ENCODE measurements at places on chromosomes 7 and 10. TPM values are rescaled to one million over a fixed set of nuclear protein-coding genes. Genes with fewer than 3 reads are reported as not detected.

The ASAH2 gene
- total RNA-seq, result 0.46 TPM

GRCh38 chr10:5447611-5448071, 35.3 kb downstream of the NET1 start:
- DNase-seq, result no peak

The RAPGEF5 gene
- total RNA-seq, result 106 TPM

GRCh38 chr10:87670586-87670985, 10.9 kb downstream of the PAPSS2 start:
- no peak for DNase-seq

DNA sequence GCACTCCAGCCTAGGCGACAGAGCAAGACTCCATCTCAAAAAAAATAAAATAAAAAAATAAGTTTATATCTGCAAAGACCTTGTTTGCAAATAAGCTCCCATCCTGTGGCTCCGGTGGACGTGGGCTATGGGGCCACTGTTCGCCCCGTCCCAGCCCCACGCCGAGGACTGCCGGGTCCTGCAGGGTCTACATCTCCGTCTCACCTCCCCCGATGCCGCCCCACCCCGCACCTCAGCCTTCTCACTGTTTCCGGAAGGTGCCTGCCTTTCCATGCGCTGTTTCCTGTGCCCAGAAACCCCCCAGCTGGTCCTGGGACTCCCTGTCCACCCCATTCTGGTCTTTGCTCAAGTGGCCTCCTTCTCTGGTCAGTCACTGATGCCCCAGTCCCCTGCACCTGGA, 5.0 kb upstream of the INTS1 start:
- no peak for DNase-seq

DNA sequence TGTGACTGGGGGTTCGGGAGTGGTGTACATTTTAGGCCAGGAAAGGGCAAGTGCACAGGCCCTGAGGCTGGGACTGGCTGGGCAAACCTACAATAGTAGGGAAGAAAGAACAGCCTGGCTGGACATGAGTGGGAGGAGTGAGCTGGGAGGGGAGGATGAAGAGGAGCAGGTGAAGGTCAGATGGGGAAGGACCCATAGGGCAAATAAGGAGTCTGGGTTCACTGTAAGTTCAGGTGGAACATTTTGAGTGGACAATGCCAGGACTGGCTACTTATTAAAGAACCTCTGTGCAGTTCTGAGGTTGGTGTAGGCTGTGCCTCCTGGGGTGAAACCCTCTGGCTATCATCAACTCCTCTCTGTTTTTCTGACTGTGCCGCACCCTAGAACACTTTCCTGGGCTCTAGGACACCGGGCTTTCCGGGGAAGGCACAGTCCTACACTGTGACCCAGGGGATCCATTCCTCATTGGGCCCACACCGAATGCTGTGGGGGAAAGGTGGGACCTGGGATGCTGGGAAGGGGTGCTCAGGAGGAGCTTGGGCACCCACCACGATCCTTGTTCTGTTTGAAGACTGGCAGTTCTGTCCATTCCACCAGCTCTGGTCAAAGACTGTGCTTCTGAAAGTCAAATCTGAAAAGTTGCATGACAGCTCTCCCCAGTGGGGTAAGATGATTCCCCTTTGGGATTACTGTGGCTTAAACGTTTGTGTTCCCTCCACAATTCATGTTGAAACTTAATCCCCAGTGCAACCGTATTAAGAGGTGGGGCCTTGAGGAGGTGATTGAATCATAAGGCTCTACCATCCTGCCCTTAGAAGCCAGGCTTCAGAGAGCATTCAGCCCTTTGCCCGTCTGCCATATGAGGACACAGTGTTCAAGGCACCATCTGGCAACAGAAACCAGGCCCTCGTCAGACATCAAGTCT, 4.0 kb upstream of the MMP21 start:
- no peak for DNase-seq

The NPC1L1 gene
- total RNA-seq, result not detected

GRCh38 chr10:46555713-46556514, 544 bp downstream of the GPRIN2 start:
- no peak for DNase-seq

The JCAD gene
- total RNA-seq, result 49.9 TPM

GRCh38 chr7:111126987-111127386, 36.1 kb downstream of the LRRN3 start:
- no peak for DNase-seq

DNA sequence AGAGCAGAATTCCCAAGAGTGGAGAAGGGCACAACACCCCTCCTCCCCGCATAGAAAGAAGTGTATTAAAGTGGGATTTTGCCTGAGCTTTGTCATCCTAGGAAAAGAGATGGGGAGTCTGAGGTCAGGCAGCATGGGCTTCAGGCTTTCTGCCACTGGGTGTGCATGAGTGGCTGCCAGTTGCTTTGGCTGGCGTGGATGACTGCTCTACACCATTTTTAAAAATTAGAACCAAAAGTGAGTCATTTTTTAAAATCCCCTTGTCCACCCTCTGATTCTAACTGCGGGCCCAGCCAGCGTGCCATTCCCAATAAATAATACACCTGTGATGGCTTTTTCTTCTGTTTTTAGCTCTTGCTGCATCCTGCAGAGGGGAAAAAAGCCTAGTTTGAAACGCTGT, 13.4 kb downstream of the SLC29A3 start:
- no peak for DNase-seq

DNA sequence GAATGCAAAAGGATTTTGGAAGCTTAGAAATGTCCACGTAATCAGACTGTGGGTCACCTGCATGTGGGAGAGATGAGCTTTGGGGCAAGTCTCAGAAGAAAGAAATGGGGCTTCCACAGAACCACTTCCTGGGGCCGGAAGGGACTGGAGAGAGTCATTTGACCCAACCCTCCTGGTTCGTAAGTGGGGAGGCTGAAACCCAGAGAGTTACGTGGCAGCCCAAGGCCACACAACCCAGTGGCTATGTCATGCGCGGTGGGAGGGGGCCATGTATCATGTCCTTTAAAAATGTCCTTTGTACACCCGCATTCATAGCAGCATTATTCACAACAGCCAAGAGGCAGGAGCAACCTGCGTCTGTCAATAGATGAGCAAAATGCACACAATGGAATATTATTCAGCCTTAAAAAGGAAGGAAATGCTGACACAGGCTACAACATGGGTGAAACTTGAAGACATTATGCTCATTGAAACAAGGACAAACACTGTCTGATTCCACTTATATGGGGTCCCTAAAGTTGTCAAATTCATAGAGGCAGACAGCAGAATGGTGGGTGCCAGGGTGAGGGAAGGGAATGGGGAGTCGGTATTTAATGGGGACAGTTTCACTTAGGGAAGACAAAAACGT, 15.1 kb downstream of the CAMK2B start:
- no peak for DNase-seq

DNA sequence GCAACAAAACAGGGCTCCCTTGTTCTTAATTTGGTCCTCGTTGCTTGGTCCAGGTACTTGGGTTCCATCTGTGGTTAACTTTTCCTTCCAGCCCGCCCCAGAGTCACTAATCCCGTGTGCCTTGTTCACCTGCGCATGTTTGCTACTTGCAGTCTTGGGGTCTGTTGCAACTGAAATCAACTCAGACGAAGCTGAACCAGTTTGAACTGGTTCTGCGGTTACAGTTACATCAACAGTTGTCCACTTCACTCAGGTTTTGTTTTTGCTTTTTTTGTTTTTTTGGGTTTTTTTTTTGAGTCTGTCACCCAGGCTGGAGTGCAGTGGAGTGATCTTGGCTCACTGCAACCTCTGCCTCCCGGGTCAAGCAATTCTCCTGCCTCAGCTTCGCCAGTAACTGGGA, 34.7 kb downstream of the TRRAP start:
- no peak for DNase-seq

The COL17A1 gene
- 2.2 TPM for total RNA-seq

GRCh38 chr10:75019370-75019769, 92.1 kb upstream of the SAMD8 start:
- DNase-seq, result no peak

The C7orf57 gene
- total RNA-seq, result 0.11 TPM

- no peak for DNase-seq
These were observed 7.7 kb downstream of the STYXL1 start for GRCh38 chr7:76040126-76040525.

- no peak for DNase-seq
These were observed 54.7 kb downstream of the MAPK8 start for GRCh38 chr10:48361176-48361575.

DNA sequence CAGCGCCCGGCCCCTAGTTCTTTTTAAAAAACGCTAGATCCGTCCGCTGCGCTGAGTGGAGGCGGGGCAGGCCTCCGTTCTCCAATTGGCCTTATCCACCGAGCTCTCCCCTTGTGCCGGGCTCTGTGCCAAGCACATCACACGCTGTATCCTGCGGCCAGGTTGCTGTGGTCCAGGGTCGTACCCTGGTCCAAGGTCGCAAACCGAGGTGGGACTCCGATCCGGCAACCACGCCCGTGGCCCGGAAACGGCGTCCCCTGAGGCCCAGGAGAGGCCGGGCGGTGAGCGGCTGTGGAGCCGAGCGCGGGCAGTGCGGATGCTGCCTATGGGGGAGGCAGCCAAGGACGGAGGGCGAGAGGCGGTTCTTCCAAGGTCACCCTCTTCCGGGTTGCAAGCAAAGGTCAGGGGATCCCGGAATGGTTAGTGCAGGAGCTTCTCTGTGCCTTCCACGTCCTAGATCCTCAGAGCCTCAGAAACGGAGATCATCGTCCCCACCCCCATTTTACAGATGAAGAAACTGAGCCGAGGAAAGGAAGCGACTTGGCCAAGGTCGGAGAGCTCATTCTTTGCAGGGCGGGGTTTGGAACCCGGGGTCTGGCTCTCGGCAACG, 72.4 kb upstream of the LRRC4 start:
- DNase-seq, result no peak

DNA sequence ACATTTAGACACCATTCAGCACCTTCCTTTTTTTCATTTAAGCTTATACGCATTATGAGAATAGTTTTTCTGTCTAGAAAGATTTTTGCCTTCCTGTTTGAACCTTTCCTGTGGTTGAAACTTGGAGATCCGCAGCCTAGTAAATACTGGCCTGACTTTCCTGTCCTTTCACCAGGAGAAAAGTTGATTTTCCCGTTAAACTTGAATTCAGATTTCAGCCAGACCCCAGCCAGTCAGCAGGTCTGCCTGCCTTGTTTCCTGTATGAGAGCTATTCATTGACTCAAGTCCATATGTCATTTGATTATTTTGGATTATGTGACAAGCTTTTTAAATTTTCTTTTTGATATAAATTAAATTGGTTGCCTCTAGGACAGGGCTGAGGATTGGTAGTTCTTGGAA, 71.5 kb downstream of the EVX1 start:
- DNase-seq, result no peak

GRCh38 chr10:124599588-124600050, 138.0 kb downstream of the LHPP start:
- no peak for DNase-seq

DNA sequence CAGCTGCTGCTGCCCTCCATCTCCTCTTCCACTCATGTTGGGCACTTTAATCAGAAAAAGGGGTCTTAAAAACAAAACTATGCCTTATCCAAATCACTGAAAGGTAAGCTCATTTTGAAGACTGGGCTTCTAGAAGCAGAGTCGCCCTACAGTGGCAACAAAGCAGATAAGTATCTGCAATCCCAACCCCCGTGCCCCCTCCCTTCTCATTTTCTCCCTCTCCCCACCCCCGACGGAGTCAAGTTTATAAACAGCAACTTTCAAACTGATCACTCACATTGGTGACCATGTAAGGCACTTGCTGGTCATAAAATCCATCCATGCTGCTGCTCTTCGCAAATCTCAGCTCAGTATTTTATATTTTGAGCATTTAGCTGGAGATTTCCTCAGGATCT, 738 bp downstream of the ETV1 start:
- DNase-seq, result no peak

DNA sequence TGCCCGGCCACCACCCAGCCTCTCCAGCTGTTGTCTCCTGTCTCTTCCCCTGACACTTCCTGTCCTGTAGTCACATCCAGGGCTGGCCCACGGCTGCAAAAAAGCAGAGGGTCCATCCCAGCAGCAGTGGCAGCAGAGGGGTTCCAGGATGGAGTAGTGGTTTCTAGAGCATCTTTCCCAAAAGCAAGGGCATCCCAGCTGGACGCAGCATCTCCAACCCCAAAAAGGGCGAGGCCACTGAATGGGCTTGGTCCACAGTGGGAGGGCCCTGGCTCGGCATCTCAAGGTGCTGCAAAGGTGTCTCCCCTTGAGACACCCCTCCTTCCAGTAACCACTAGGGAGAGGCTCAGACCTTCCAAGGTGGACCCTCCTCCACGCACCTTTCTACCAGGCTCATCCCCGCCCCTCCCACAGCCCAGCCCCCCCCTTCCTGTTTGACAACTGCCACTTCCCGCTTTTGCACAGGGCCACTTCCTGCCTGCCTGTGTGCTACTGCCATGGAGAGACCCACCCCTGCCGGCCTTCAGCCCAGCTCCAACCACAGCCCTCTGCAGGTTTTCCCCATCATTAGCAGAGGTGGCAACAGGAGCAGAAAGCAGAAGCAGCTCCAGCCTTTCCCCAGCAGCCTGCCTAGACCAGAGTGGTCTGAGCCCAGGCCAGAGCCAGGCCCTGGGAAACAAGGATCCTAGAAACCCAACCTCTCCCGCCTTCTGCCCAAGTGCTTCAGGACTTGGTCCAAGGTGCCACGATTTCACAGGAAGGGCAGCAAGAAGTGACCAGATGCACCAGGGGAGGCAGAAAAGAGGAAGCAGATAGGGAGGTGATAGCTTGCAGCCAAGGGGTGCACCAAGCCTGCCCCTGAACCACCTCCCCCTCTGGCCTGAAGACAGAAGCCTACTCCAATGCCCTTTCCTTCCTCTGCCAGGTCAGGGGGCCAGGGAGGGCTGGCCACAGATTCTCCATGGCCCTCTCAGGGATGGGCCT, 8.6 kb downstream of the CAMK2G start:
- no peak for DNase-seq

The HOXA13 gene
- not detected for total RNA-seq

DNA sequence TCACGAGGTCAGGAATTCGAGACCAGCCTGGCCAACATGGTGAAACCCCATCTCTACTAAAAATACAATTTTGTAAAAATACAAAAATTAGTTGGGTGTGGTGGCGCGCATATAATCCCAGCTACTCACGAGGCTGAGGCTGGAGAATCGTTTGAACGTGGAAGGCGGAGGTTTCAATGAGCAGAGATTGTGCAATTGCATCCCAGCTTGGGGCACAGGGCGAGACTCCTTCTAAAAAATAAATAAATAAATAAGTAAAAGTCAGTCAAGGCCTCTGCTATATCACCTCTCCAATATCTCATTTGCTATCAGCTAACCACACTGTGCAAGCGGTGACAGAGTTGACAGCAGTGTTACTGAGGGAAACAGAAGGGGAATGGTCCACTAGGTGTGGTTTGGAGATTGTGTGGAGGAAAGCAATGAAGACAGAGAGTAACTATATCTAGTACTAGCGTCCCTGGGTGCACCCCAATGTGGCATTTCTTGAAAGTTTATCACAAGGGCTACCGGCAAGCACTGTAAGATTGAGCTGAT, 20.9 kb upstream of the NFE2L3 start:
- DNase-seq, result no peak

The ATG9B gene
- total RNA-seq, result under 0.01 TPM

DNA sequence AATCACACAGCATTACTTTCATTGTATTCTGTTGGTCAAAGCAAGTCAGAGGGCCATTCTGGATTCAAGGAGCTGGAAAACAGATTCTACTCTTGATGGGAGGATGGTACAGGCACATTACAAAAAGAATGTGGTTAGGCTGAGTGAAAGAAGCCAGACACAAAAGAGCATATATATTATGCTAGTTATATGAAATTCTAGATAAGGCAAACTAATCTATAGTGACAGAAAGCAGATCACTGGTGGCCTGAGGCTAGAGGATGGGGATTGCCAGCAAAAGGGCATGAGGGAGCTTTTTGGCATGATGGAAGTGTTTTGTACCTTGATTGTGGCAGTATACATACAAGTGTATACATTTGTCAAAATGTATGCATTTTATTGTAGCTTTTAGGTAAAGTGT, 96.8 kb downstream of the SPAG6 start:
- DNase-seq, result no peak

Measured in pulmonary artery endothelial cell (primary cell).